ENCODE measurements at places on chromosomes 6 and 20. TPM values are rescaled to one million over a fixed set of nuclear protein-coding genes. Genes with fewer than 3 reads are reported as not detected.

Gene DLK2
- total RNA-seq = 0.96 TPM

Gene PTPN1
- 30.8 TPM for total RNA-seq

Gene RNGTT
- total RNA-seq = 20.8 TPM

Gene BPIFA1
- not detected for total RNA-seq

Gene BPI
- total RNA-seq = not detected

Gene C2
- 0.86 TPM for total RNA-seq

DNA sequence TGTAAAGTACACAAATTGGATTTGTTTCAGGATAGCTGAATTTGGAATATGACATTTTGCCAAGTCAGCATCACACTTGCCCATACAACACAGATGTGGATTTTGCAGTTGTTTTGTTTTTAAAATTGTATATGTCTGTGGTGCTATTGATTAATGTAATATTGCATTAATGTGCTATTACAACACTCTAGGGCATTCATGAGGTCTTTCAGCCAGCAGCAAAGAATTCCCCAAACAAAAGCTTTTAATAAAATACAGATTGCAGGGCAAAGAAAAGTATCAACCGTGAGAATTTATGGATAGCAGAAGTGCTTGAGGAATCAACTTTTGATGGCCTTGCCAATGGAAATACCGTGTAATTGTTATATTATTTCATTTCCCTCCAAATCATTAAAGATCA, 144.9 kb downstream of the AIG1 start:
- no peak overlapping the region for H3K27ac ChIP-seq
- no peaks in the 10 kb centered on the region for H3K4me1 ChIP-seq
- no peak for DNase-seq
- no peak overlapping the region for H3K4me3 ChIP-seq
- no peaks in the 10 kb centered on the region for H3K27me3 ChIP-seq
- H3K36me3 ChIP-seq = peaks cover 29% of the 10 kb centered on the region

DNA sequence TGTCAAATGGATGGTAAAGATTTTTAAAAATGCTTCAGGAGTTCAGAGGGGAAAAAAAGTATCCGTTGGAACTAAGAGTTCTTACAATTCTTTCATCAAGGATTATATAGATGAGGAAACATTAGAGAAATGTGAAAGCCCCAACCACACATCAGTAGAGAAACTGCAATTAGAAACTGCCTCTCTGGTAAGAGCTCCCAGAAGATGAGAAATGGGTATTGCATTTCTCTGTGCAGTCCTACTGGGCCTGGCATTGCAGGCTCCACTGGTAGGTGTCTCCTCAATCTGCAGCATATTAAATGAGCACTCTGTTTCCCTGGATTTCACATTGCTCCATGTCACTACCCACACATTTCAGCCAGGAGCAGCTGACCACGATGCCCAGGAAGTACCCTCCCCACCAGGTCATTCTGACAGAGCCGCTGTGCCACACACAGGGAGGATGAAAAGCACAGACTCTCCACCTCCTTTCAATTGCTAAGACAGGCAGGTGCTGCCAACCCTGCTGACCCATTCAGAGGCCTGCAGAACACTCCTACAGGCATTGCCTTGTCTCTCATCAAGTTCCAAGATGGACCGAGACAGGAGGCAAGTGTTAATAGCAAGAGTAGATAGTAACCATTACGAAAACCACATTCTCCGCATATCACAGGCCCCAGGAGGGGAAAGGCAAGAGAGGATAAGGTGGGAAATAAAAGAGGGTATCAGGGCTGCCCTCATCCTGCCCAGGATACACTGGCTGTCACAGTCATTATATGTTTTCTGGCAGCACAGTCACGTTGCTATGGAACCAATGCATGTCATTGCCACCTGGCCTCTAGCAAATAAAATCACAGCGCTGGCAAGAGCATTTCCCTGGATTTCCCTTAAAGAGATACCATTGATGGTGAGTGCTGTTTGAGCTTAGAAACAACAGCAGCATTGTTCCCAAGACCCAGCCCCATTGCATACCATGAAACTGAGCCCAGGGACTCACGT, 241.7 kb downstream of the ATXN1 start:
- no peak overlapping the region for H3K4me3 ChIP-seq
- no peaks in the 10 kb centered on the region for H3K4me1 ChIP-seq
- no peaks in the 10 kb centered on the region for H3K27me3 ChIP-seq
- H3K27ac ChIP-seq = no peak overlapping the region
- no peaks in the 10 kb centered on the region for H3K36me3 ChIP-seq

GRCh38 chr6:12598919-12599318, 117.6 kb upstream of the PHACTR1 start:
- no peaks in the 10 kb centered on the region for H3K27me3 ChIP-seq
- H3K27ac ChIP-seq = no peak overlapping the region
- H3K36me3 ChIP-seq = no peaks in the 10 kb centered on the region
- H3K4me3 ChIP-seq = no peak overlapping the region

All from H9 (cell line).